ENCODE measurements at places on chromosomes 5 and 9.

- no peak for DNase-seq
Measured at GRCh38 chr5:15844253-15844652, 335.3 kb downstream of the MARCHF11 start.

GRCh38 chr5:75567710-75568109, 43.5 kb upstream of the ANKDD1B start:
- no peak for DNase-seq

DNA sequence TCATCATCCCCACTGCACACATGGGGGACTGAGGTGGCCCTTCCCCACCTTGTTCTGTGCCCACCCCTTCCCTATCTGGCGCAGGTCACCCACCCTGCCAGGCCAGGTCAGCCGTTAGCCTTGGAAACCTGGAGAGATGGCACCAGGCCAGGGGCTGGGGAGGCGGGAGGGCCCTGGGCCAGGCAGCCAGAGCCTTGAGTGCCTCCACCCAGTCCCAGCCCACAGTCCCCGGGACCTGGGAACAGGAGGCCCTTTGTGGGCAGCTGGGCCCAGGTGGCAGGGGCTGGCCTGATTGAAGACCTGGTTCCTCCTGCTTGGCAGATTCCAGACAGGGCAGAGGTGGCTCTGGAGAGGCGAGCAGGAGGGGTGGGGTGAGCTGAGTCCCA, 70.6 kb downstream of the LRSAM1 start:
- DNase-seq: no peak

DNA sequence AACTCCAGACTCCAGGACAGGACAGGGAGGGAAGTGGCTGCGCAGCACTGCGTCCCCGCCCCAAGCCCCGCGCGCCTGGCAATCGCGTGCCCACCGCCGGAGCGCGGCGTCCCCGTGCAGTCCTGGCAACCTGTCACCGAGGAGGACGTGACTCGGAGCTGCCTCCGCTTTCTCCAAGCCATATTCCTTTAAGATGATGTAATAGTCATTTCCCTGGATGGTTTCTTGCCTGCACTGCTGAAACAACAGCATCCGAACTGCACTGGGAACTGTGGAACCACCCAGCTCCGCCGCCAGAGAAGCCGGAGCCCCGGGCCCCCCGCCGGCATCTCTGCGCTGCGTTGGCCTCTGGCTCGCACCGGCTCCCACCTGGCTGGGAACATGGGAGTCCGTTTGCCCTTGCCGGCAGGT, 34.5 kb downstream of the KCTD16 start:
- DNase-seq: no peak

- no peak for DNase-seq
Measured at GRCh38 chr5:177023303-177023664, 788 bp downstream of the ZNF346 start.

- DNase-seq: no peak
Measured at GRCh38 chr9:81824802-81825730, 103.2 kb upstream of the SPATA31D4 start.
